Osteocyte (in vitro differentiated cells): ENCODE measurements at places on chromosomes 3 and 15. TPM values are rescaled to one million over a fixed set of nuclear protein-coding genes. Genes with fewer than 3 reads are reported as not detected.

DNA sequence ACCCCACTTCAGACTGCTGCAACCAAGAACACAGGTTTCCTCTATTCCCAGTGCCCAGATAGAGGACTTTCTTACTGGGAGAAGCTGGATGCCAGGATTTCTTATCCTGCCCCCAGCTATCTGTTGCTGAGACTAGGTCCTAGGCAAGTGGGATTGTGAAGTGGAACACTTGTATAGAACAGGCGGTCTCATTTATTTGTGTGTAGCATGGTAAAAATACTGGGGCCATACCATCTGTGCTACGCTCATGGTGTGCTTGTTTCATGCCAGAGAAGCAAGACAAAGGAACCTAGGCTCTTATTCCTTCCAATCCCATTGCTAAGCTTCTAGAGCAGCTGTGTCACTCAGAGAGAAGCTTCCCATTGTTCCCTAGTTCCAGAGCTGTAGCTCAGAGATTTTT is 191.5 kb upstream of the EPHA6 start:
- no peak for DNase-seq

The MUC20 gene
- 6.2 and 7.6 TPM in 2 replicates for total RNA-seq

The ABHD10 gene
- total RNA-seq = 24.3 and 25.5 TPM in 2 replicates

GRCh38 chr3:44098656-44099415 is 142.8 kb upstream of the TOPAZ1 start:
- no peak for DNase-seq

DNA sequence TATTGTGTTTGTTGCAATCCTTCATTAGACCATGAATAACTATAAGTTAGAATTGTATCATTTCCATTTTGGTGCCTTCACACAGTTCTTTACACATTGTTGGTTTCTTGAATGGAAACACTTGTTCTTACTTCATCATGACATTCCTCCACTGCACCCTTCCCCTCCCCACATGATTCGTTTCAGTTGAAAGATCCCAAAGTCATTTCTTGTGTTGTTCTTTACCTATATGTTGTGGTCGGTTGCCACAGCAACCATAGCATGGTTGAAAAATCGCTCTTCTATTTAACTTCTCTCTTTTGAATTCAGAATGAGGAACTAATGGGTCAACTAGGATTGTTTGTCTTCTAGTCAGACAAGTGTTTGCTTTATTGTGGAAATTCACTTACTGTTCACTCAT is 103.3 kb downstream of the IL1RAP start:
- no peak for DNase-seq

GRCh38 chr3:35639254-35640186 is at the start of gene ARPP21:
Gene ARPP21 (plus strand): TSS chr3:35639525. CDS start chr3:35681752, 42,227 bp downstream.
- no peak for DNase-seq
